ENCODE measurements at places on chromosomes 1 and 21. TPM values are rescaled to one million over a fixed set of nuclear protein-coding genes. Genes with fewer than 3 reads are reported as not detected.

The ALPL gene
- total RNA-seq = 12.9 TPM

The PTPRC gene
- total RNA-seq = 35.1 TPM

The UBXN10 gene
- 3.6 TPM for total RNA-seq

The MAP7D1 gene
- 68.3 TPM for total RNA-seq

The PLCH2 gene
- 90.0 TPM for total RNA-seq

The PBXIP1 gene
- total RNA-seq = 71.2 TPM

The ZNF683 gene
- 1.2 TPM for total RNA-seq

The FRRS1 gene
- 16.3 TPM for total RNA-seq

The OR6K3 gene
- not detected for total RNA-seq
